ENCODE measurements at places on chromosomes 2 and 18. TPM values are rescaled to one million over a fixed set of nuclear protein-coding genes. Genes with fewer than 3 reads are reported as not detected.

Gene COBLL1
- total RNA-seq, result 20.0 TPM

Gene LCT
- total RNA-seq, result under 0.01 TPM

Gene GKN1
- total RNA-seq, result not detected

Gene PIKFYVE
- 22.1 TPM for total RNA-seq

Gene MTERF4
- total RNA-seq, result 39.5 TPM

Gene PAX3
- not detected for total RNA-seq

Gene SUCLG1
- total RNA-seq, result 125 TPM

Gene CAPN14
- not detected for total RNA-seq

Gene TBR1
- not detected for total RNA-seq
